ENCODE measurements at places on chromosomes 13 and 19.

- DNase-seq = no peak
Measured at GRCh38 chr13:30750036-30750435, 14.7 kb downstream of the ALOX5AP start.

DNA sequence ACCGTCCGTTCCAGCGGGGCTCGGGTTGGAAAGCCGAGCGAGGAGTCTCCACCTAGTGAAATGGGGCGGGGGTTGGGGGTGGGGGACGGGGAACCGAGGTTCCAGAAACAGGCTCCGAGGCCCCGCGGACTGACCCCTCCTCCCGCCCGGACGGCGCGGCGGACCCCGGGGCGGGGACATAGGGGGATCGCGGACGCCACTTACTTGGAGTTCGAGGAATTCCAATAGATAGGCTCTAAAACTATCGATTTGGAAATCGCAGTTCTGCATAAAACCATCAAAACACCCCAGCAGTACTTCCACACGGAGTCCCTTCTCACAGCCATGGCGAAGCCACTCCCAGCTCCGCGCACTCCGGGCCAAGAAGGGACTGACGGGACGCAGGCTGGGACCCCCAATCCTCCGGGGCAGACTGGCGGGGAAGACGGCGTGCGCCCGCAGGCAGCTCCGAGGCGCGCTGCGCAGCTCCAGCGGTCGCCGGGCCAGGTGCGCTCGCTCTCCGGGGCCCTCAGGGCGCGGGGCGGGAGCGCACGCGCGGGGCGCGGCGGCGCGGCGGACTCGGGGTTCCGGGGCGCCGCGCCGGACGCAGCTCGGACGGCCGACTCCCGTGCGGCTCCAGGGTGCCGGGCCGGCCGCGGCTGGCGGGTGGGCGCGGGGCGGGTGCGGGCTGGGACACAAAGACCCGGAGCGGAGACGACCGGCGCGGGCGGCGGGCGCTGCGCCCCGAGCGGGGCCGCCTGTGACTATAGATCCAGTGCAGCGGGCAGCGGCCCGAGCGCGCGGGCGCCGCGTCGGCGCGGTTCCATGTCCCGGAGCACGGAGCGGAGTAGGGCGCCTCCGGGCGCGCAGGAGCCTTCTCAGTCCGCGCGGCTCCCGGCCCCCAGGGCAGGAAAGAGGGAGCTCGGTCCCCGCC lies 567 bp downstream of the EFNB2 start:
- peak; percentile 5 for DNase-seq

GRCh38 chr19:14413693-14414181 lies 5.4 kb downstream of the DDX39A start:
- DNase-seq = no peak

DNA sequence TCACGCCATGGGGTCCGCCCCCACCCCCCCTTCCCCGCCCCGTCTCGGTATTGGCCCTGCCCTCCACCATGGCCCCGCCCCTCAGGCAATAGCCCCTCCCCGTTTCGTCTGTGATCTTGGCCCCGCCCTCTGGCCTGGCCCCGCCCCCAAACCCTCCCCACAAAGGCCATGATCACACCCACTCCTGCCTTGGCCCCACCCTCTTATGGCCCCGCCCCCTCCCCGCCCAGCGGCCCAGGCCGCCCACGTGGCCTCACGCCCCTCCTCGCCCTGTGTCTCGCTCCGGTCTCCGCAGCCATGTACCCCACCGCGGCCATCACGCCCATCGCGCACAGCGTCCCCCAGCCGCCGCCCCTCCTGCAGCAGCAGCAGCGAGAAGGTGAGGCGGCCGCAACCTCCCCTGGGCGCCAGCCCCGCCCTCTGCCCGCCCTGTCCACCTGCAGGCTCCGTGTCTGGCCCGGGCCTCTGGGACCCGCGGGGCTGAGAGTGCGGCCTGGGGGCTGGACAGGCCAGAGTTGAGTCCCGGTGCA lies 61.3 kb downstream of the CELF5 start:
- peak; percentile 10 for DNase-seq

DNA sequence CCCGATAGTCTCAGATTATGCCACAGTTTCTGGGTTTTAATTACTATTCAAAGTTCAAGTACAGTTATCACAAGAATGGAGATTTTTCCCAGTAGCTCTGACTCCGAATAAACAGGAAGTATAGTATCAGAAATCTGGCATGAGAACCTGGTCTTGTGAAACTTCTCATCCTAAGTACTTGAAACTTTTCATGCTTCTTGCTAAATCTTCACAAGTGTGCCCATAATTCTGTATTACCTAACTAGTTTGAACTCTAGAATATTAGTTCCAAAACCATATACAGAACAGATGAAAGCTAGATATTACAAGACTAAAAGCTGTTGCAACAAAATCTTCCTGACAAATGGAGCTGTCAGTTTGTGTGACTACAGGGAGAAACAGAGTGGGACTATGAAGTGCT lies 70.5 kb upstream of the CSNK1A1L start:
- no peak for DNase-seq

DNA sequence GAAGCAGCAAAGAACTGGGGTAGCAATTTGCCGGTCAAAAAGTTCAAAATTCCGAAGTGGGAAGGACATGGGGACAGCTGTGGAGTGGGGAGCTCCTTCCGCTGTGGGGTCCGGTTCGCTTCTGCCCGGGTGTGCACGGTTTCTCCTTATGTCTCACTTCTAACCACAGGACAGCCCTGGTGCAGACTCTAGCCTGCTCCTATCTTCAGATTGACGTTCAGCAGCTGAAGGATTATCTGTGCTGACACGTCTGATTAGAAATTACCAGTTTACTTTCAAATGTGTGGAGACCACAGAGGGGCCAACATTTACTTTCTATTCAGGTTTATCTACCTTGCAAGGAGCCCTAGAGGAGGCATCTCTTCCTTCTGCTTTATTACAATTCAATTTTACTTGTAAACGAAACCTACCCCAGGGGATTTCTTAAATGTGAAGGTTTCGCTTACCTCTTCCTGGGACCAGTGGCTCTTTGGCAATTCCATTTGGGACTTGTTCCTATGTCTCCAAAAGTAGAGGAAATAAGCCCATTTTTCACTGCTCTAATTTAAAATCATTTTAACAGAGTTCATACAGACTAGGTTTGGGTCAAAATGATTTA lies 27.3 kb downstream of the LHFPL6 start:
- DNase-seq = no peak

- DNase-seq = no peak
Measured at GRCh38 chr19:6811906-6812305, 39.4 kb downstream of the VAV1 start.

GRCh38 chr19:7251494-7251893 lies 42.7 kb downstream of the INSR start:
- DNase-seq = no peak

GRCh38 chr13:38395497-38395788 lies 45.8 kb downstream of the UFM1 start:
- DNase-seq = no peak

- DNase-seq = no peak
Measured at GRCh38 chr19:54107876-54108490, 5.3 kb downstream of the NDUFA3 start.

DNA sequence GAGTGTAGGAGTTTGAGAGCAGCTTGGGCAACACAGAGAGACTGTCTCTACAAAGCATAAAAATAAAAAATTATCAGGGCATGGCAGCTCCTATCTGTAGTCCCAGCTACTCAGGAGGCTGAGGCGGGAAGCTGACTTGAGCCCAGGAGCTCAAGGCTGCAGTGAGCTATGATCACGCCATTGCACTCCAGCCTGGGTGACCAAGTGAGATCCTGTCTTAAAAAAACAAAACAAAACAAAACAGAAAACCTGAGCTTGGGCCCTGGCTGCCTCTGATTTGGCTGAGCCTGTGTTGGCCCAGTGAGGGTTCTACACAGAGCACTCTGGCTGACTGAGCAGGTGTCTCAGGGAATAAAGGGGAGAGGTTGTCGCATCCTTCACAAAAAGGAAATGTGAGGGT lies 8.0 kb downstream of the SLC7A9 start:
- no peak for DNase-seq

DNA sequence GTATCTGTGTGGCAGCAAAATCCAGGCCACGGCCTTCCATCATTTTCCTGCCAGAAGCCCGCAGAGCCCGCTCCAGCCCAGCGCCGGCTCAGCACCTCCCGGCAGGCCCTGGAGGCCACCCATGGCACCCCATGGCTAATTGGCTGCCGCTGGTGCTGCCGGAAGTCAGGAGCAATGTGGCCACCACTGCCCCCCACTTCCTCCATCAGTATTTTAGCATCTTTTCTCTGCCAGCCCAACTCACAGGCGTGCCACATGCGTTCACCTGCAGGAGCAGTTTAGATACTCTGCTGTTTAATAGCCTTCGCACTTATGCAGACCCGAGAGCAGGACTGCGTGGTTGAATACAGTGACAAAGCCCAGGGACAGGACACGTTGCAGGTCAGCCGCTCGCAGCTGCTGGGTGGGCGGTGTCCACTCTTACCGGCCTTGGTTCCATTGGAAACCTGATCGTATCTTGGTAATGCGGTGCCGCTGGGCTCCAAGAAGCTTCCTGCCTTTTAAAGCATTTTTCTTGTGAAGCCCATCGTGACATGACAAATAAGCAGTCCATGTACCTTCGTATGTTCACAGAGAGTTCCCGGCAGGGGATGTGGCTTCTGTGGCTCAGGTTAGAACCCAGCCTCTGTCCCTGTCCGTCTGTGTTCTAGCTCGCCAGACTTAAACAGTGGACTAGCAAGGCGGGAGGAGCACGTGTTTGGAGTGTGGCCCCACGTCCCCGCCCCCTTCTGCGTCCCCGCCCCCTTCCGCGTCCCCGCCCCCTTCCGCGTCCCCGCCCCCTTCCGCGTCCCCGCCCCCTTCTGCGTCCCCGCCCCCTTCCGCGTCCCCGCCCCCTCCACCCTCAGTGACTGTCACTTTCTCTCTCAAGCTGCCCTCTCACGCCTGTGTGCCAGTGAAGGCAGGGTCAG lies 162.0 kb upstream of the SOX1 start:
- no peak for DNase-seq

DNA sequence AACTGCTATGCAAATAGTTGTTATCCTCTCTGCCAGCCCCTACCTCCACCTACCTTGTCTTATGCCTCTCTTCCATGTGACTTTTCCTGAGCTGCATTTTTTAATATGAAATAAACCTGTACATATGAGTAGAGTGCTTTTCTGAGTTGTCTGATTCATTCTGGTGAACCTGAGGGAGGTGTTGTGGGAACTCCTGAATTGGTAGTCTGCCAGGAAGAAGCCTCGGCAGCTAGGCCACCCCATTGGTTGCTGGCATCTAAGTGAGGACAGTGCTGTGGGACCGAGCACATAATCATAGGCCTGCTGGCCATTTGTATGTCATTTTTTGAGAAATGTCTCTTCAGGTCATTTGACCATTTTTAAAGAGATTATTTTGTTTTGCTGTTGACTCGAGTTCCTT lies 1146.8 kb downstream of the UQCRFS1 start:
- no peak for DNase-seq

DNA sequence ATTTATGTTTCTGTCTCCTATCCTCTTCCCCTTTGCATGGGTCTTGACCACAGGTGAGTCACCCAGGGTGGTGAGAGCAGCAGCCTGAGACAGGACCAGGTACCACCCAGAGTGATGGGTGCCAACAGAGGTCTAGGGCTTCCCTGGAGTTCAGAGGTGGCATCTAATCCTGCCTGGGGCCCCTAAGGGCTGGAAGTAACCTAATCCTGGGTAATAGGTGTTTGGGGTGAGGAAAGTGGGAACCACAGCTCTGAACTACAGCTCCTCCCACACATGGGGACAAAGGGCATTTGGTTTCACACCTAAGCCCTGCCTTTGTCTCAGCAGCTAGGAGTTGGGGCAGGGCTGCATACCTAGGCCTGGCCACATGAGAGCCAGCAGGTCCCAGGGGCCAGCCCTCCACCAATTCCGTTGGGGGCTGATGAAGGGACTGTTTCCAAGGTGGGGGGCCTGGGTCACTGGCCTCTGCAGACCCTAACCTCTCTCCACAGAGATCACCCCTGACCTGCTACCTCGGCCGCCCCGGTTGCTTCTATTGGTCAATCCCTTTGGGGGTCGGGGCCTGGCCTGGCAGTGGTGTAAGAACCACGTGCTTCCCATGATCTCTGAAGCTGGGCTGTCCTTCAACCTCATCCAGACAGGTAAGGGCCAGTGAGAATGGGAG lies 8.0 kb downstream of the SPHK2 start:
- DNase-seq = no peak

- DNase-seq = no peak
Measured at GRCh38 chr19:51002542-51003311, 1.3 kb upstream of the KLK8 start.

- no peak for DNase-seq
Measured at GRCh38 chr13:27965740-27966640, 3.1 kb downstream of the CDX2 start.

- no peak for DNase-seq
Measured at GRCh38 chr19:10587022-10587838, at the start of gene AP1M2. Gene AP1M2 (minus strand): TSS chr19:10587312. CDS start chr19:10587231, 81 bp downstream.

GRCh38 chr13:31697290-31697689 lies 42.0 kb upstream of the RXFP2 start:
- DNase-seq = no peak

- no peak for DNase-seq
Measured at GRCh38 chr19:46463516-46463915, 7.8 kb downstream of the PNMA8A start.

DNA sequence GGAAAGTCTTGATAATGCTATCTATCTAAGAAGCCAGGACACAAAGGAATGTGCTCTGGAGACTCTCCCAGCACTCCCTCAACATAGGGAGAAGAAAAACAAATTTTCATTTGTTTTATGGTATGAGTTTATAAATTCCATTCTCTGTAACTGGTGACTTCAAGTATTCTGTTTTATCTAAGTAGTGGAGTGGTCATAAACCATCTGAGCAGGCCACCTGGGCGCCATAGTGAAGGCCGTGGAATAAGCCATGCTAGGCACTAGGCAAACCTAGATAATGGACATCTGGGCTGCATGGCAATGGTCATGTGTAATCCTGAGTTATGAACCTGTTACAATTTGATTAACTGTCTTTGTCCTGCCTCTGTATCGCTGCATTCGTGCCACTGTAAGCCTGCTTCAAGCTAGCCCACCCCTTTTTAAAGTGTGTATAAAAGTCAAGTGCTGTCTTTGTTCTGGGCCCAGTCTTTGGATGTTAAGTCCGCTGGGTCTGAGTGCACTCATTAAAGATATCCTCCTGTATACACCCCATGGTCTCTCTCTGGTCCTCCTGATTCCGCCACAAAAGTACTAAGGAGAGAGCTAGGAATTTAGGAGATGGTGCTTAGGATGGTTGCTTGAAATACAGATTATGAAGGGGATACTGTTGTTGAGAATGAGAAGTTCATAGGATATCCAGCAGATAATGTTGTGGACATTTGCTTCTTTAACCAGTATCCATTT lies 13.2 kb downstream of the GTF2F2 start:
- no peak for DNase-seq
